Stimulated activated CD4-positive, alpha-beta T cell treated with anti-CD3 and anti-CD28 coated beads, Interleukin-15, amount 100 ng/mL, for 48 hours (primary cell): ENCODE measurements at places on chromosomes 3 and 15.
A peak's percentile ranks its signal among the peaks of the same experiment; 100 is the strongest.

GRCh38 chr3:122689587-122689986, 8.9 kb downstream of the PARP14 start:
- DNase-seq = no peak

DNA sequence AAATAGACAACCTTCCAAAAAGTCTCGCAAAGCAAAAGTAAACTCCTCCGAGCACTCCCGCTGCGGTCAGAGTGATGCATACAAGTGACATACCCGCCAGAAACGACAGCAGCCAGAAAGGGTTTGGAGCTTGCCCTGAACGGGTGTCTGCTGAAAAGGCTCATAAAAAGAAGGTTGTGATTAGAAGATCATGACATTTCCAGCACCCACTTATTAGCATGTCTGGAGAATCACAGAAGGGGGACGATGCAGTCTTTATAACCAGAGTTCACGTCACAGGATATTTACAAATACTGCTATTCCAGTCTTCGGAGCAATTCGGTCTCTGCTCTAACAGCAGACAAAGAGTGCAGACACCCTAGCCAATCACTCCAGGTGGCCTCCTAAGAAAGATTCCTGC, 59.1 kb upstream of the FRMD4B start:
- no peak for DNase-seq

DNA sequence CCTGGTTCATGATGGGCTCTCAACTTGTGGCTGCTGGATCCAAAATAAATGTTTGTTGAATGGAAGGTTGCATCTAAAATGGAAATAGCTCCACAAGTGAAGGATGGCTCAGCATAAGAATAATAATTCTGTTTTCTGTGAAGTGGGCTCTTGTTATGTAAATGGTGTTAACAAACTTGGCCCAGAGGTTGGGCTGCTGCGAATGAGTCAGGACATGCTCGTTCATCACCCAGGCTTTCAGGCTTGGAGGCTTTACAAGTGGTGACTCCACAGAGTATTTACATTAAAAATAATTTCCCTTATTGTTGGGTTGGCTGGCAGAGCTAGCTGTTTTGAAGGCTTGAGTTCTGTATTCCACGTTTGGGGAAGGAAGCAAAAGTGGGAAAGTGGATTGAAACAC, 60.5 kb downstream of the ITGB5 start:
- no peak for DNase-seq

GRCh38 chr3:48130321-48130904, 57.8 kb downstream of the CDC25A start:
- DNase-seq = no peak

DNA sequence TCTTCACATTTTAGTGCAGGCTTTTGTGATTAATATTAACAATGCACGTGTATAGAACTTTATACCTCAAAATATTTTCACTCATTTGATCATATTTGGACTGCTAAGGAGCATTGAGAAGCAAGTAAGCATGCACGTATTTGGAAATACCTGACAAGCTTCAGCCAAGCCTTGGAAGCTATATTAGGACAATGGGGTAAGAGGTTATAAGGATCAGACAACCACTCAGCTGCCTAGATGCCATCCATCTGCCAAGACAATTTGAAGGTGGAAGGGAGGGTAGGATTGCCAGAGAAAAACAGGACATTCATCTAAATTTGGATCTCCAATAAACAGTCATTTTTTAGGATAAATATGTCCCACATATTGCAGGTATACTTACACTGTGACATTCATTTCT, 394.9 kb upstream of the CFAP20DC start:
- DNase-seq = no peak

- DNase-seq = no peak
These were observed 32.4 kb downstream of the C2CD4A start for GRCh38 chr15:62099094-62099601.

DNA sequence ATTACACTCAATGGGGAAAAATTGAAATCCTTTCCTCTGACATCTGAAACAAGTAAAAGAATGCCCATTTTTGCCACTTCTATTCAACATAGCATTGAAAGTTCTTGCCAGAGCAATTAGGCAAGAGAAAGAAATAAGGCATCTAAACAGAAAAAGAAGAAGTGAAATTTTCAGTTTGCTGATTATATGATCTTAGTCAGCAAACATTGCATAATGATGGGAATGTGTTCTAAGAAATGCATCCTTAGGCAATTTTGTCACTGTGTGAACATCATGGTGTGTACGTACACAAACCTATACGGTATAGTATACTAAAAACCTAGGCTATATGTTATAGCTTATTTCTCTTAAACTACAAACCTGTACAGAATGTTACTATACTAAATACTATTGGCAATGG, 278.0 kb downstream of the CGGBP1 start:
- no peak for DNase-seq

GRCh38 chr3:158095111-158095813, 11.0 kb downstream of the SHOX2 start:
- DNase-seq = no peak

- DNase-seq = no peak
These were observed 226.7 kb upstream of the ALCAM start for GRCh38 chr3:105139881-105140560.

DNA sequence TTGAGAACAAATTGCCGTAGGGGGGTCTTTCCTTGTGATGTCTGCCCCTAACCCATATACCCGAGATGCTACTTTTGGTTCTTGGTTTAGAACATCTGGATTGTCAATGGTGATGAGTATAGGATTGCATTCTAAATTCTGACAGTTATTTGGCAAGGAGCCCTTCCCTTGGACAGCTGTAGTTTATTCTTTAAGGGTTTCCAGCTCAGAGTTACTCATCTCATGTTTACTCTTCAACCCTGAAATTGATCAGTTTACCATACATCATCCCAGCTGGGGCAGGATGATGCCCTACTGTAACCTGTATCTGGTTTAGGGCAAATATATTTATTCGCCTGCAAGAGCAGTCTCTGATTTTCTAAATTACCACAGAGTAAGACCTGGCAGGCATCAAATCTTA, 85.7 kb upstream of the XCR1 start:
- no peak for DNase-seq

- no peak for DNase-seq
These were observed 89.8 kb downstream of the LRRC3B start for GRCh38 chr3:26712211-26713026.

DNA sequence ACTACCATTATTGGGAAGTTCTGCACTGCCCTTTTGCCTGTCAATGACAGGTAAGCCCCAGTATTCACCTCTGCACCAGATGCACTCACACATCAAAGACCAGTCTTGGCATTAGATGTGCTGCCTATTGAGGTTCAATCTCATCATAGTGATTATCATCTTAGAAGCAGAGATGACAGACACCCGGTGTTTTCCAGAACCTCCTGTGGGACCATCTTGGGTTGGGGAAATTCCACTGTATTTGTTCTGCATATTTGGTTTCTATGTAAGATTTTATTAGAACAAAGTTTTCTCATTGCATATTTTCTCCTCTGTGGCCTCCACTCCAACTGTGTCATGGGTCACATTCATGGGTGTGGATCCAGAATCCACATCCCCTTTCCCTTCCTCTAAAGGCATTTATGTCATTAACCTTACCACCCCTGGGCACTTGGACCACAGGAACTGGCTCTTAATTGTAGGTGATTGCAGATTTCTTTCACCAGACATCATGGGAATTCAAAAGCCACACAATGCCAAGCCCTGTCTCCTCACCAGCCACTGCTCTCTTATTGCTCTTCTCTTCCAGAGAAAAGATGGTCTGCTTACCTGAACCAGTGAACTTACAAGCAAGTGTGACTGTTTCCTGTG, 31.2 kb downstream of the PLA1A start:
- DNase-seq = no peak

DNA sequence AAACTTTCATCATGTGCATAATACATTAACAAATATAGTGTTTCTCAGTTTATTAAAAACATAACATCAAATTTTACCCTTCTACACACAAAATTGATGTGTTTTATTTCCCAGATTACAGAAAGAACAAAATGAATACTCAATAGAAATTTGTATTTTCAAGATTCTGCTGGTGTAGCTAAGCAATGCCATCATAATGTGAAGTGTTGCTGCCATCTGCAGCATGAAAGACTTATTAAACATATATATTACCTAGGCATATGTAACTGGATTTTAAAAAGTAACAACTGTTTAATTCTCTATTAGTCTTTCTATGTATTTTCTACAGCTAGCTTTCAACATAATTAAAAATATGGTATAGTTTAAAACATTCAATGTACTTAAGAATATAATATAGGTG, 27.5 kb downstream of the PLSCR5 start:
- DNase-seq = no peak

DNA sequence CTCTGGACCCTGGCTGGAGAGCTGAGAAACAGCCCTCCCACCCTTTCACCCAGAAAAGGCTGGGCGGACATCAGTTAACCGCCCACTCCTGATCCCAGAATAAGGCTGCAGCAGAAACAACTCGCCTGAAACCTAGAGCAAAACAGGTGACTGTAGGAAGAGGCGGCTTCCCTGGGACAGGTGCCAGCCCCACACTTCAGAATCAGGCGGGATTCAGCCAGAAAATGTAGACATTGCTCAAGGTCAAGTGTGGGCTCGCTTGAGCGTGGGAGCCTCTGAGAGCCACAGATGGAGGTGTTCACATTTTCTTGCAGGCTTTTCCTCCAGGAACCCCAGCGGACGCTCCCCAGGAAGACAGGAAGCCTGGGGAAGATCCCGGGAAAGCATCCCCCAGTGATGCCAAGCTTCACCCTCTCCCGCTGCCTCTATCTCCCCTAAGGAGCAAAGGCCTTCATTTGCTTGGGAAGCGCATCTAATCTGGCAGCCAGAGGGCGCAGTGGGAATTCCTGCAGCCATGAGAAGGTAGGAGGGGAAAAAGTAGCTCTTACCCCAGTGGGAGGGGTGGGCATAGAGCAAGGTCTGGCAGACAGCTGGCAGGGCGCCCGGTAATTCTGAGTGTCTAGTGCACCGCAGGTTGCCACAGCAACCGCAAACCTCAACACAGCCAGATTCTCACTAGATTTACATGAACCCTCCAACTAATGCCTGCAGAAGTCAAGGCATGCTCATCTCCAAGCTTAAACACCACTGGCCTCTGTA, 77.7 kb downstream of the OCA2 start:
- DNase-seq = peak; percentile 10

- no peak for DNase-seq
These were observed 99.0 kb upstream of the KCNMB2 start for GRCh38 chr3:178437236-178437635.

GRCh38 chr3:42190701-42191442, 75.1 kb downstream of the CCK start:
- DNase-seq = peak; percentile 35

GRCh38 chr3:118146658-118147375, 887.8 kb downstream of the IGSF11 start:
- no peak for DNase-seq

GRCh38 chr3:139937674-139938279, 2.8 kb downstream of the CLSTN2 start:
- peak; percentile 8 for DNase-seq

DNA sequence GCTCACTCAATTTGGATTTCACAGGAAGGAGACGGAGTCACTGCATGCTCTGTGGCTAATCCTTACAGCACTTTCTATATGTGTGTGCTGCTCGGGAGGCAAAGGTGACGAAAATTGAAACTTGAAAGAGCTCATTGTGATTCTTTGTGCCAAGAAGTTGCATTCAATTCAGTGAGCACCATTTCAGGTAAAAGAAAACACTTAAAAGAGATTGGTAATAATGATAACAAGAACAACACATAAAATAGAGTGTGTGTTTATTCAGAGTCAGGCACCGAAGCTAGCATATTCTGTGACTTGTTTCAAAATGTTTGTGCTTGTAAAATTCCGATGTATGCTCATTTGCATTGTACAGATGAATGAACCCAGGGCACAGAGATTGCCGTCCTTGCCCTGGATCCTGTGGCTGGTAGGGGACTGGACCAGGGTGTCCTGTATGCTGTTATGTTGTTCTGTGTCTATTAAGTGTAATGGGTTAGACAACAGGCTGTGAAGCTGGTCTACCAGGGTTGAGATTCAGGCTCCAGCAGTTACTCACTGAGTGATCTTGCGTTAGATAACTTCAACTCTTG, 193.3 kb upstream of the PROK2 start:
- DNase-seq = no peak

DNA sequence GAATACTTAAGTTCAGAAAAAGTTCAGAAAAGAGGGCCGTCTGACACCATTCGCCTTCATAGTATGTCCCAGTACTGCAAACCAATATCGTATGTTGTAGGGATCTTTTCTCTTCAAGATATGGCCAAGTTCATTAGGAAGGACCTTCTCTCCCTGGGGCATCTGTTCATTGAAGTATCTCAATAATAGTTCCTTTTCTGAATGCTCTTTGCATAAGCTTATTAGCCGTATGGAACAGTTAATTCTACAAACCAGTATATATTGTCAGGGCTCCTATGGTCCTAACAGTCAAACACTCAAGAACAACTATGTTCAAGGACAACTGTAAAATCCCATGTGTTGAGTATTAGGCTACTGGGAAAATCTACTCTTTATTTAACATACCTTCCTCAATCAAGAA, 203.1 kb downstream of the KLHL25 start:
- no peak for DNase-seq

DNA sequence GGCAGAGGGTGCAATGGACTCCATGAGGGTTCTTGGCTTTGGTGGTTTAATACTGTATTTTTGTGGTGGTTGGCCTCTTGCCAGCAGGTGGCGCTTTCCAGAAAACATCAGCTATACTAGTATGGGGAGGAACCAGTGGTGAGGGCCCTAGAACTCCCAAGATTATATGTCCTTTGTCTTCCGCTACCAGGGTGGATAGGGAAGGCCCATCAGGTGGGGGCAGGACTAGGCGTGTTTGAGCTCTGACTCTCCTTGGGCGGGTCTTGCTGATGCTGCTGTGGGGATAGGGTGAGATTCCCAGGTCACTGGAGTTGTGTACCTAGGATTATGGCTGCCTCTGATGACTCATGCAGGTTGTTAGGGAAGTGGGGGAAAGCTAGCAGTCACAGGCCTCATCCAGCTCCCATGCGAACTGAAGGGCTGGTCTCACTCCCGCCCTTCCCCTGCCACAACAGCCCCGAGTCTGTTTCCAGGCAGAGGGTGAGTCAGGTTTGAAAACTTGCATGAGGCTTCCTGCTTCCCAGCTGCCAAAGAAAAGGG, 357.7 kb downstream of the OTOL1 start:
- DNase-seq = no peak

DNA sequence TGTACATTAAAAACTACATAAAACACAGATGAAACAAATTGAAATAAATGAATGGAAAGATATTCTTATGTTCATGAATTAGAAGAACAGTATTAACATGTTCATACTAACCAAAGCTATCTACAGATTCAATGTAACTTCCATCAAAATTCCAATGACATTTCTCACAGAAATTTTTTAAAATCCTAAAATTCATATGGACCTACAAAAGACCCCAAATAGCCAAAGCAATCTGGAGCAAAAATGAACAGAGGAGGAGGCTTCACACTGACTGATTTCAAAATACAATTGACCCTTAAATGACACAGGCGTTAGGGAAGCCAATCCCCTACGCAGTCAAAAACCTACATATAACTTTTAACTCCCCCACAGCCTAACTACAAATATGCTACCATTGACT, 39.4 kb downstream of the KPNA1 start:
- no peak for DNase-seq

DNA sequence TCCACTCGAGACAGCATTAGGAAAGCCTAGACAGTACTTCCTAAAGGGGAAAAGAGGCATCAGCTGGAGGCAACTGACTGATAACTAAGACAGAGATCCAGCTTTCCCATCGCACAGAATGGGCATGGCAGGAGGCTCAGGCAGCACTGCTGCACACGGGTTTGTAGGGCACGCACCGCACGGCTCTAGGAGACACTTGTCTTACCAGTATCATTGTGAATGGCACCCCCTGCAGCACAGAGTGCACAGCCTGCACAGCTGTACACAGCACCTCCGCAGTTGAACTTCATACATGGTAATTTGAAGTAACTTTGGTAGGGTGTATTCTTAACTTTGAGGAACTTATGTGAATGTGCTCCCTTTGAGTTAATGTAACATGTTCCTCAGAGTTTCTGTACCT, 281.6 kb downstream of the PLCL2 start:
- DNase-seq = no peak
